Activated CD8-positive, alpha-beta memory T cell treated with anti-CD3 and anti-CD28 coated beads for 4 hours (primary cell): ENCODE measurements at places on chromosomes 4 and X.

DNA sequence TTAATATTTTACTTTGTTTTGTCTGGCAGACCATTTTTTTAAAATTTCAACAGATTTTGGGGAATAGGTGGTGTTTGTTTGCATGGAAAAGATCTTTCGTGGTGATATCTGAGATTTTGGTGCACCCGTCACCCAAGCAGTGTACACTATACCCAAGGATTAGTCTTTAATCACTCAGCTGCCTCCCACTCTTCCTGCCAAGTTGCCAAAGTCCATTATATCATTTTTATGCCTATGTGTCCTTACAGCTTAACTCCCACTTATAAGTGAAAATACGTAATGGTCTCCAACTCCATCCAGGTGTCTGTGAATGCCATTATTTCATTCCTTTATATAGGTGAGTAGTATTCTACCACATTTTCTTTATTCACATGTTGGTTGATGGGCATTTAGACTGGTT, 281.7 kb upstream of the GK2 start:
- no peak for DNase-seq

DNA sequence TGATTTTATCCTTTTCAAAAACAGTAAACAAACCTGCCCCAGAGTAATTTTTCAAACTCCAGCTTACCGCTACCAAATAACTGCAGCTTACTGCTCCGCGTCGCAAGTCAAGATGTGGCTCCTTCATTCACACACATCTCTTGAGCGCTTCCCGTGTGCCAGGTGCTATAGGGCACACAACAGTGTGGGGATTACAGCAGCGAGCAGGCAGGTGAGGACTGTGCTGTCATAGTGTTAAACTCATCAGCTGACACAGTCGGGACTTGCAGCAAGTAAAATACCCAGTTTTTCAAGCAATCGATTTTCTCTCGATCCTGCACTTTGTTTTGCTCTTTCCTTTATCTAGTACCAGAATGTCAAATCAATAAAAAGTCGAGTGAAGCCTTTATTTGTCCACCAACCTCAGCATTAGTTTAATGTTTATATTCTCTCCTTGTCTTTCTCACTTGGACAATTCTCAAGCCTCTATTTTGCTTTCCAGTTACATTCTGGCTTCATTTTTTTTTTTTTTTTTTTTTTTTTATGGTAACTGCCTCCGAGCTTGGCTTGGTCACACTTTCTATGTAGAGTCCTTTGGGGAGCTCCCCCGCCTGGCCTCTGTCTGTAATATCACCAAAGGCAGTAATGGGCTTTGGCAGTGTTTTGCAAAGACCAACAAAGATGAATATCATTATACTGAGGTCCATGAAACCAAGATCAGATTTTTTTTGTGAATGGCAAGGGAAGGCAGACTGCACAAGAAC, 8.3 kb upstream of the ASB5 start:
- no peak for DNase-seq

DNA sequence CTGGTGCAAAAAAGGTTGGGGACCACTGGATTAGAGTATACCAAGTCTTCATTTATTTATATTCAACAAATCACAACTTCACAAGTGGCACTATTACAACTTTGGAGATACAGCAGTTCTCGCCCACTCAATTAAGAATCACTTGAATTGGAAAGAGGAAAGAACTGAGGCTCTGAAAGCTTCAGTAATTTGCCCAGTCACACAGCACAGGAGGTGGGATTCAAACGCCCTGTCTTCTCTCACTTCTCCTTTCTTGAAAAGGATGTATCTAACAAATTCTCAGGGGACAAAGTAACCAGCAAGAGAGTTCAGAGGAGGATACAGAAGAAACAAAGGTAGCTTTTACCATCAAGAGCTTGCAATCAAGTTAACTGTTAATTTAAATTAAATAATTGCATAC, 12.4 kb downstream of the SMIM14 start:
- DNase-seq, result no peak

DNA sequence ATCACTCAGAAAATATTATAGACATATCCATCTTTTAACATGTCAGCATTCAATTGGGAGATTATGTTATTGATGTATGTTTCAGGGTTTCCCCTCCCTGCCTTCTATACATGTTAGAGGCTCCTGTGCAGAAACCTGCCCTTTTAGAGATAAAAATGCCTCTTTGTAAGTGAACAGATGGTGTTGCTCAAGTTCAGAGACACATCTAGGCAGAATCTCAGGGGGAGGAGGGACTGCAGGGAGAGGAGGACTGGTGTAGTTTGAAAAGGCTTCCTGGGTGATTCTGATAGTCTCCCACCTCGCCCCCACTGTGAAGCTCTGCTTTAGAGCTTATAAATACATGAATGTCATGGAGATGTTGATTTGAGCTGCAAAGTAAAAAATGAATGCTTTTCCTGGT, 12.0 kb upstream of the UNC5C start:
- no peak for DNase-seq

DNA sequence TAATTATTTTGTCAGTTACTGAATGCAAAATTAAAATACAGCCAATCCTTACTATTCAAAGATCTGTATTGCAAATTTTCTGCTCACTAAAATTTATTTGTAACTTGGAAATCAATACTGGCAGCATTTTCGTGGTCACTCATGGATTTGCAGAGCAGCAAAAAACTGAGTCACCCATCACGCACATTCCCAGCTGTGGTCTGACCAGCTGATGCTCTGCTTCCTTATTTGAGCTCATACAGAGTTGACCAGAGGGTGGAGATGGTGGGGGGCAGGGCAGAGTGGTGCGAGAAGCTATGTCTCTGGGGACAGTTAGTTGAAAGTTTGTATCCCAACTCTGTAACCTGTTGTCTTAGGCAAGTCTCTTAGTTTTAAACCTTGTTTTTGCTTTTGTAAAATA, 214.8 kb downstream of the SPCS3 start:
- no peak for DNase-seq

- DNase-seq, result no peak
These were observed 80.0 kb downstream of the JAKMIP1 start for GRCh38 chr4:6120361-6120760.

- peak; percentile 20 for DNase-seq
These were observed 1.2 kb downstream of the CPEB2 start for GRCh38 chr4:15003401-15003890.

- DNase-seq, result no peak
These were observed 2.9 kb upstream of the GALNT7 start for GRCh38 chr4:173165706-173166105.

- no peak for DNase-seq
These were observed 48.9 kb upstream of the PPARGC1A start for GRCh38 chr4:23938796-23939195.

- DNase-seq, result no peak
These were observed 548 bp upstream of the MAML3 start for GRCh38 chr4:140154572-140154891.

DNA sequence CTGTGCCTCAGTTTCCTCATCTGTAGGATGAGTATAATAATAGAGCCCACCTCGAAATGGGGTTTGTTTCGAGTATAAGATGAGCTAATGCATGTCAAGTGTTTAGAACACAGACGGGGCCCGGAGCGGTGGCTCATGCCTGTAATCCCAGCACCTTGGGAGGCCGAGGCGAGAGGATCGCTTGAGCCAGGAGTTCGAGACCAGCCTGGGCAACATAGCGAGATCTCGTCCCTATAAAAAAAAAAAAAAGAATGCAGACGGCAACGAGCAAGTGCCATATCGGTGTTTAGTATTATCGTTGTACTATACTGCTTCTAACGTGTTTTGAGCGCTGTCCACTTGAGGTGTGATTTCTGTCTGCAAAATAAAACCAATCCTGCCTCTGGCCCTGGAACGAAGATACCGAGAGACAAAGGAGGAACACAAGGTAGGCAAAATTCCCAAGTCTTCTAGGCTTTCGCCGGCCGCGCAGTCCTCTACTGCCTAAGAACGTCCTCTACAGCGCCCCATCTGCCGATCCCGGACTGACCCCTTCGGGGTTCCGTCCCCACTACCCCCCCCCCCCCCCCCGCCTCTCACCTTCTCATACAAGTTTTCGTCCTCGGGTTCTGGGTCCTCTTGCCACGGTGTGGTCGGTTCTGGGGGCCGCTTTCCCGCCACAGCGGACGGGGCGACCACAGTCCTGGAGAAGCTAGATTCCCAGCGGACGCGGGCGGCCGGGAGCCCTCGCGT, 442 bp downstream of the NDUFB11 start:
- no peak for DNase-seq

DNA sequence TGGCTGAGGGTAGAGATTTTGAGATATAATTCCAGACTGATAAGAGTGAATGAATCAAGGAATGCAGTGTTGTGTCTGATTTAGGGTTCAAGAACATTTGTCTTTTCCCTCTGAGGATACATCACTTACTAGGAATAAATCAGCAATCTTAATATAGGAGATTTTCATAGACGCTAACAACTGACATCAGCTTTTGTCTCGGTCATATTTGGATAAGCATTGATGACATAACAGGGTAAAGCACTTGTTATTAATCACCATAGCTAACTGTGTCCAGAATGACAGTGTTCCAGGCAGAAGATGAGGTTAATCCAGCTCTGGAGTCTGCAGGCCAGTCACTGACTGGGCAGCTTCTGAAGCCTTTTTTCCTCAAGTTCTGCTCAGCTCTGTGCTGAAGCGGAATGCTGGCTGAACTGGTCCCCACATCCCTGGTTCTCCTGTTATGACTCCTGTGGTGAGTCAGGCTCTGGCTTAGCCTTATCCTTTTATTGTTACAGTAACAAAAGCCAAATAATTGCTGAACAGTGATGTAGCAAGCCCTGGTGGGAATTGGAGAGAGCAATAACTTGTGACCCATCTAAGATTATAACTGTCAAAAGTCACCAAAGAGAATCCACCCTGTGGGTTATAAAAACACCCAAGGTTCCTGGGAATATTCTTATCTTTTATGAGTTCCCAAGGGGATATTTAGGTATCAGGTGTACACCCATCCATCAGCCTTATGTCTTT, 41.8 kb downstream of the FNIP2 start:
- DNase-seq, result no peak

DNA sequence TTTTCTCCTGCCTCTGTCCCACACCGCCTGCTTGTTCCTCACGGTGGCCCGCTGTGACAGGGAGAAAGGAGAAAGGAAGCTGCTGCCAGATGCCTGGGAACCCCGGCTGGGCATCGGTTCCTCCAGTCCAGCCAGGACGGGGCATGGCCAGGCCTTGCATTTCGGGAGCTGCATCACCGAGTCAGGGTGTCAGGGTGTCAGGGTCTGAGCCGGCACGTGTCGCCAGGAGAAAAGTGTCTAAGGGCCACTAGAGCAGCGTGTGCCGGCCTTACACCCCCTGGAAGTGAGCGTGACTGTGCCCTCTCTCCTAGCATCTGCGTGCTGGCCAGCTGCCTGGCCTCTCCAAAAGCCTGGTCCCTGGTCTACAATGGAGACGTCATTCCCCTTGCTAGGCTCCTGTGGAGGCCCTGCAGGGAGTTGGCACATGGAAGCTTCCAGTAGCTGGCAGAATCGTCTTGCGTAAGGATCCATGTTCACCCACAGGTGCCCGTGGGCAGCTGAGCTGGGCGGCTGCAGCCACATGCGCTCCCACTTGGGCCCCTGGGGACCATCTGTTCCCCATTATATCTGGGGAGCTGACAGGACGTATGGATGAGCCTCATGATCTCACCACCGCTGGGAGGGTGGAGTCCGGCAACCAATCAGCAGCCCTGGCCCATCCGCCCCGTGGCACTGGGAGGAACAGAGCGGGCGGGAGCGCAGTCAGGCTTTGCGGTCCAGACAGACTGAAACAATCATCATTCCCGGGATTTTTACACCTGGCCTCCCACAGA, 39.9 kb upstream of the HMX1 start:
- no peak for DNase-seq

GRCh38 chrX:133473451-133473850, 58.2 kb upstream of the GPC4 start:
- DNase-seq, result no peak

DNA sequence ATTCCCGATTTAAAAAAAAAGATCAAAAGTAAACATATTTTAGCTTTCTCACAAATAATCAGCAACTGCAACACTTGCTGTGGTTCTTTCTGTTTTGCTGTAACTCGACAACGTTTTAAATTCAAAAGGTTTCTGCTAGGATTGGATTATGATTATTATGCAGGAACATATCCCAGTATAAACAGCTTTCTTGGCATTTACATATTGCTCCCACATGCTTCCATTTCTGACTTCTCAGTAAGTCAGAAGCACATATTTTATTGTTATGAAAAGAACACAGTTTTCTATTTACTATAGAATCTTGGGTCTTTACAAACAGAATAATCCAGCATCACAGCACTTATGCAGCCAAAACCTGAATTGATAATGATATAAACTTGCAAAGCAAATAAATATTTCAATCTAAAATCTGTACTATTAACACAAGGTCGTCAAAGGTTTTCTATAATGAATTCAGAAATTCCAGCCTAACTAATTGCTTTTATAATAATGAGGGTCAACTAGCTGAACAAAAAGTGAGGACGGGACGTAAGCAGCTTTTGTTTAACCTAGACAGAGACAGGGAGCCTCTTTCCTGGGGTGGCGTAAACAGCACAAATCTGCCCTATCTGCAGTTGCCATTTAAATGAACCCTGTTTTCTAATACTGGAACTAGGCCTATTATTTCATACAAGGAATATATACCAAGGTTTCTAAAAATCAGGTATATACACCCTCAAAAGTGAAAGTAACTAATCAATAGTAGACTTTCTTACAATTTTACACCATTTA, 9.8 kb upstream of the PCDH18 start:
- no peak for DNase-seq
